ENCODE measurements at places on chromosomes 11 and 22.

DNA sequence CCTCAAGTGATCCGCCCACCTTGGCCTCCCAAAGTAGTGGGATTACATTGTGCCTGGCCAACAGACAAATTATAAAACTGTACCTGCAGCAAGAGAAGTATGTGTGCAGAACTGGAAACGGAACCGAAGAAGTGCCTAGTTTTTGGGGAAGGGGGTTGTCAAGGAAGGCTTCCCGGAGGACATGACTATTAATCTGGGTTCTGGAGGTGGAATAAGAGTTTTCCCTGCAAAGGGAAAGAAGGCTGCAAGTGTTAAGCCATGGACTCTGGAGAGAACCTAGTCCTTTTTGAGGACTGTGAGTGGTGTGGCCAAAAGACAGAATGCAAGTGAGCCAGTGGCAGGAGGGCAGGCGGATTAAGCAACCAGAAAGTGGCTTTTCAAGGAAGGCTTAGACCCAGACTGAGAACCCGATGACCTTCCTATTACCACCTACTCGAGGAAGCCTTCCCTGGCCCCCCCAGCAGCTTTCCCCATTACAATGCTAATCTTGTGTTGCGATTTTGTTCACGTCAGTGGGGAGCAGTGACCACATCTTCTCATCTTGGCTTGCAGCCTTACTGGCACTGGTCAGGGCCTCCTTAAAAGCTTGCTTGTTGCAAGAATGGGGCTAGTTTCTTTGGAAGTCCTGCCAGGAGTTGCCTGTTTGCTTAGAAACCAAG lies 5.7 kb upstream of the SEPTIN3 start:
- no peaks in the 10 kb centered on the region for H3K4me1 ChIP-seq
- no peak overlapping the region for H3K4me3 ChIP-seq
- no peaks in the 10 kb centered on the region for H3K27me3 ChIP-seq
- no peak for DNase-seq
- H3K27ac ChIP-seq = no peak overlapping the region

- no peak overlapping the region for H3K4me3 ChIP-seq
- H3K36me3 ChIP-seq = no peaks in the 10 kb centered on the region
- no peak for DNase-seq
- no peaks in the 10 kb centered on the region for H3K27me3 ChIP-seq
- H3K4me1 ChIP-seq = no peaks in the 10 kb centered on the region
Measured at GRCh38 chr22:45286854-45287551, 2.3 kb downstream of the UPK3A start.

DNA sequence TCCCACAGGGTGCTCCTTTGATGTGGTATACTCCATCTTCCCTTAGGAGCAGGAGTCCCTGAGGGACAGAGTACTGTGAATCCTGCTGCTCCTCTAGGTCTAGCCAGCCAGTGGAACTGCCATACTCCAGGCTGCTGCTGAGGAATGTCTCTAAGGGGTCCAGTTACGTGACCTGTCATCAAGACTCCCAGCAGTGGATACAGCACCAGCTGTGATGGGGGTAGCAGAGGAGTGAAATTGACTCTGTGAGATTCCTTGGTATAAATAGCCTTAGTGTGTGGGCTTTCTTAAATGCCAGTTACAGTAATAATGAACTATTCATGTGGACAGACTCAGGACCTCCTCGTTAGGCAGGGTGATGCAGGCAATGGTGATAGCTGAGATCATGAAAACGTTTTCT lies 140.4 kb upstream of the LUZP2 start:
- H3K4me1 ChIP-seq = no peaks in the 10 kb centered on the region
- no peak overlapping the region for H3K27ac ChIP-seq
- no peaks in the 10 kb centered on the region for H3K27me3 ChIP-seq
- H3K4me3 ChIP-seq = no peak overlapping the region
- H3K36me3 ChIP-seq = no peaks in the 10 kb centered on the region
- DNase-seq = no peak

DNA sequence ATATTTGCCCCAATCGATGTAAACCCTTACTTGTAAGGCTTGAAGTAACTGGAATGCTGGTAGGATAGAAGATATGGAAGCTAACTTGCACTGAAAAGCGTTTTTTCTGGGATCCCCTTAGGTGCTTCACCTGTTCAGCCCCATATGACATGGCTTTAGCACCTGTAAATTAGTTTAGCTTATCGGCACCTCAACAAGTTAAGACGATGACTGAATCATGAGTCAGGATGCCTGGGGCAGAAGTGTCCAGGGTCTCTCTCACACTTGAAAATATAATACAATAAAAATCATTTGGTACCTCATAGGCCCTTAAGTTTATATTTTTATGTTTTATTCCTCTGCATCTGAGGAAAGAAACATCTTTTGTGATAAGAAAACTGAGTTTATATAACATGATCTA lies 409.2 kb upstream of the LRRC4C start:
- no peak overlapping the region for H3K4me3 ChIP-seq
- no peaks in the 10 kb centered on the region for H3K4me1 ChIP-seq
- DNase-seq = no peak
- H3K27ac ChIP-seq = no peak overlapping the region

DNA sequence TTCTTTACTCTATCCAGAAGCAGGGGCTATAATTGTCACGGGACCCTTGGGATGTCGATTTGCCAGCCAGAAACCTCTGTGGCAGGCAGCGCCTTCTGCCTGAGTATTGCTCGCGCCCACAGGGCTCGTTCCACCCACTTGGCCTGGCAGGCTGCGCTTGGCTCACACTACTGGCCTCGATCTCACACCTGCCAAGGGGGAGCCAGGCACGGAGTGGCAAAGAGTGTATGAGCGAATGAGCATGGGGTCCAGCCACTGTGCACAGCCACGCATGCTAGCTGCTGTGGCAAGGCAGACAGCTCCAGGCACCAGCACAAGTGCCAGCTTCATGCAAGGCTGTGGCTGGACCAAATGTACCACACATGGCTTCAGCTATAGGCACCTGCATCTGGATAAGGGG lies 599.8 kb downstream of the DLG2 start:
- no peak overlapping the region for H3K4me3 ChIP-seq
- no peak overlapping the region for H3K27ac ChIP-seq
- peak; percentile 29 for DNase-seq

GRCh38 chr11:130301002-130301401 lies 13.7 kb downstream of the ZBTB44 start:
- no peaks in the 10 kb centered on the region for H3K36me3 ChIP-seq
- H3K27ac ChIP-seq = no peak overlapping the region
- H3K4me3 ChIP-seq = no peak overlapping the region
- no peak for DNase-seq
- no peaks in the 10 kb centered on the region for H3K27me3 ChIP-seq
- H3K4me1 ChIP-seq = no peaks in the 10 kb centered on the region

- H3K27ac ChIP-seq = no peak overlapping the region
- no peak for DNase-seq
- no peaks in the 10 kb centered on the region for H3K4me1 ChIP-seq
- H3K36me3 ChIP-seq = no peaks in the 10 kb centered on the region
- H3K4me3 ChIP-seq = no peak overlapping the region
- H3K27me3 ChIP-seq = peaks cover 5% of the 10 kb centered on the region
Measured at GRCh38 chr11:63289658-63290057, 46.3 kb upstream of the SLC22A25 start.

DNA sequence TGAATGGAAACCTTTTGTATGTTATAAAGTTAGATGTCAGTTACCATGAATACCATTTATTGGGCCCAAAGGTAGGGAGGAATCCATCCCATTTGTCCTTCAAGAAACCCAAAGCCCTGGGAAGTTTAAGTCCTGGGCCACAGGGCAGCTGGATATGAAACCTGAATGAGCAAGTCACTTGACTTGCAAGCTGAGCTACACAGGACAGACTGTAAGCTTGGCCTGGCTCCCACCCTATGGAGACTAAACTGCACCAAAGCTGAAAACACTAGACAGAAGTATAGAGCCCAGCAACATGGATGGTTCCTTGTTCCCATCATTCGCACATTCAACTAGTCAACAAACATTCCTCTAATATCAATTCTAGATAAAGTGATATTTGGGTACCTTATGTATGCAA lies 71.3 kb downstream of the KCNC1 start:
- H3K27me3 ChIP-seq = no peaks in the 10 kb centered on the region
- no peaks in the 10 kb centered on the region for H3K4me1 ChIP-seq
- no peak for DNase-seq
- H3K27ac ChIP-seq = no peak overlapping the region
- no peak overlapping the region for H3K4me3 ChIP-seq

GRCh38 chr22:27684901-27685300 lies 116.7 kb downstream of the MN1 start:
- H3K27ac ChIP-seq = no peak overlapping the region
- no peak overlapping the region for H3K4me3 ChIP-seq
- DNase-seq = no peak
- no peaks in the 10 kb centered on the region for H3K4me1 ChIP-seq

GRCh38 chr11:40168414-40168813 lies 1291.0 kb downstream of the LRRC4C start:
- H3K27me3 ChIP-seq = peaks cover 7% of the 10 kb centered on the region
- no peak for DNase-seq
- no peaks in the 10 kb centered on the region for H3K4me1 ChIP-seq
- H3K4me3 ChIP-seq = no peak overlapping the region

DNA sequence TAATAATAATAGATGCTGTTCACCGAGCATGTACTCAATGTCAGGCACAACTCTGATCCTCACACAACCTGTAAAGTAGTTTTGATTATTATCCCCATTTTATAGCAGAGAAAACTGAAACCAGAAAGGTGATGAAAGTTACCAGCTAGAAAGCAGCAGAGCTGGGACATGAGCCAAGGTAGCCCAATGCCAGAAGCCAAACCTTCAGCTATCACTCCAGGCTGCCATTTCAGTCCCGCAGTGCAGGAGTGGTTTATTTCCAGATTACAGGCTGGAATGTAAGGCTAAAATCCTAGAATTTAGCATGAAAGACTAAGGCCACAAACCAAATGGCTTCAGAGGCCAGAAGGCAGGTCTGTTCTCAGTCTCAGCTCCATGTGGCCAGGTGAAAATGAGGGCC lies 108.8 kb downstream of the TENM4 start:
- H3K27me3 ChIP-seq = no peaks in the 10 kb centered on the region
- DNase-seq = no peak
- H3K27ac ChIP-seq = no peak overlapping the region
- H3K4me1 ChIP-seq = no peaks in the 10 kb centered on the region

GRCh38 chr11:96331699-96332116 lies 11.3 kb downstream of the MAML2 start:
- no peak for DNase-seq
- no peak overlapping the region for H3K4me3 ChIP-seq
- no peaks in the 10 kb centered on the region for H3K27me3 ChIP-seq
- no peak overlapping the region for H3K27ac ChIP-seq
- no peaks in the 10 kb centered on the region for H3K36me3 ChIP-seq

- peak overlapping the region; percentile 22 for H3K27ac ChIP-seq
- DNase-seq = no peak
- peaks cover 22% of the 10 kb centered on the region for H3K4me1 ChIP-seq
- H3K36me3 ChIP-seq = no peaks in the 10 kb centered on the region
Measured at GRCh38 chr11:122709039-122709760, 53.7 kb downstream of the UBASH3B start.

GRCh38 chr11:112163875-112164685 lies at the start of gene IL18:
Gene IL18 (minus strand): TSS chr11:112164094. CDS start chr11:112155053, 9,041 bp downstream.
- peak; percentile 79 for DNase-seq
- H3K36me3 ChIP-seq = peaks cover 31% of the 10 kb centered on the region
- peaks cover 53% of the 10 kb centered on the region for H3K4me1 ChIP-seq
- no peaks in the 10 kb centered on the region for H3K27me3 ChIP-seq

GRCh38 chr11:75334402-75334891 lies 17.0 kb downstream of the ARRB1 start:
- no peak overlapping the region for H3K4me3 ChIP-seq
- H3K27me3 ChIP-seq = no peaks in the 10 kb centered on the region
- no peak overlapping the region for H3K27ac ChIP-seq
- no peak for DNase-seq

- no peak overlapping the region for H3K4me3 ChIP-seq
- H3K27me3 ChIP-seq = no peaks in the 10 kb centered on the region
- DNase-seq = no peak
- peaks cover 56% of the 10 kb centered on the region for H3K36me3 ChIP-seq
- no peak overlapping the region for H3K27ac ChIP-seq
Measured at GRCh38 chr22:41517172-41518047, 26.9 kb downstream of the POLR3H start.

- H3K4me3 ChIP-seq = no peak overlapping the region
- H3K27ac ChIP-seq = no peak overlapping the region
- no peaks in the 10 kb centered on the region for H3K36me3 ChIP-seq
- peaks cover 5% of the 10 kb centered on the region for H3K4me1 ChIP-seq
Measured at GRCh38 chr22:21984793-21985192, 2.2 kb upstream of the TOP3B start.

- H3K4me1 ChIP-seq = no peaks in the 10 kb centered on the region
- H3K27ac ChIP-seq = no peak overlapping the region
- DNase-seq = no peak
- no peaks in the 10 kb centered on the region for H3K27me3 ChIP-seq
Measured at GRCh38 chr22:26632422-26633155, 10.8 kb downstream of the CRYBA4 start.

- no peaks in the 10 kb centered on the region for H3K36me3 ChIP-seq
- no peak for DNase-seq
- no peaks in the 10 kb centered on the region for H3K4me1 ChIP-seq
- no peak overlapping the region for H3K27ac ChIP-seq
- H3K4me3 ChIP-seq = no peak overlapping the region
Measured at GRCh38 chr22:43101306-43101705, 9.2 kb upstream of the BIK start.

GRCh38 chr22:21451545-21452520 lies 15.4 kb upstream of the TMEM191C start:
- no peaks in the 10 kb centered on the region for H3K4me1 ChIP-seq
- peak; percentile 29 for DNase-seq
- no peak overlapping the region for H3K27ac ChIP-seq
- no peaks in the 10 kb centered on the region for H3K36me3 ChIP-seq
- no peak overlapping the region for H3K4me3 ChIP-seq

DNA sequence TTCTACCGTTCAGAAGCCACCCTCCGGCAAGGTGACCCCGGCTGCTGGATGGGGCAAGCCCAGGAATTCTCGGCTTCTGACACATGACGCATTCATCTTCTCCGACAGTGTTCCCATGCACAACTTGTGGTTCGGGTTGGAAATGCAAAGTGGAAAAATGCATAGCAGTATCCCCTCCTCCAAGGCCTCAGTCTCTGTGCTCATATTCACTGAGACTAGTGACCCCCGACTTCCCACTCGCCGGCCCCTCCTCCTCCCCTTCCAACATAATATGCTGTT lies 70.0 kb upstream of the NTM start:
- H3K4me1 ChIP-seq = no peaks in the 10 kb centered on the region
- H3K27ac ChIP-seq = no peak overlapping the region
- no peaks in the 10 kb centered on the region for H3K36me3 ChIP-seq
- H3K27me3 ChIP-seq = peaks cover 52% of the 10 kb centered on the region
- no peak overlapping the region for H3K4me3 ChIP-seq
- DNase-seq = no peak

- H3K36me3 ChIP-seq = no peaks in the 10 kb centered on the region
- DNase-seq = no peak
- no peaks in the 10 kb centered on the region for H3K4me1 ChIP-seq
- H3K27me3 ChIP-seq = no peaks in the 10 kb centered on the region
Measured at GRCh38 chr22:24230911-24231656, 13.8 kb downstream of the GGT5 start.
